ENCODE measurements at places on chromosomes 4 and X. TPM values are rescaled to one million over a fixed set of nuclear protein-coding genes. Genes with fewer than 3 reads are reported as not detected.

DNA sequence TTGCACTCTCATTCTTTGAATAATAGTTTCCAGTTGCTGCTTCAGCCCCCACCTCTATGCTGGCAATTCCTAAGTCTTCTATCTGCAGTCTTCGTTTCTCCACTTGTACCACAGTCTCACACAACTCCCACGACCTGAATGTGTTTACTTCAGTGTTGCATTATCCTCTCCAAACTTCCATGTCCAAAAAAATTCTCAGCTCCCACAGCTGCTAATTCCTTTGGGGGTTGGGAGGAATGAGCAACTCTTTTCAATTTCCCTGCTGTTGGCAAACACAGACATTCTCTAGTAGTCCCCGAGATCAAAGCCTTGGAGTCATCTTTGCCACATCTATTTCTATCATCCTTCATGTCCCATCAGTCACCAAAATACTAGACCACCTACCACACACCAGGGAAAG lies 14.4 kb upstream of the CDS1 start:
- no peaks in the 10 kb centered on the region for H3K4me1 ChIP-seq
- no peak overlapping the region for H3K27ac ChIP-seq
- no peak for DNase-seq

DNA sequence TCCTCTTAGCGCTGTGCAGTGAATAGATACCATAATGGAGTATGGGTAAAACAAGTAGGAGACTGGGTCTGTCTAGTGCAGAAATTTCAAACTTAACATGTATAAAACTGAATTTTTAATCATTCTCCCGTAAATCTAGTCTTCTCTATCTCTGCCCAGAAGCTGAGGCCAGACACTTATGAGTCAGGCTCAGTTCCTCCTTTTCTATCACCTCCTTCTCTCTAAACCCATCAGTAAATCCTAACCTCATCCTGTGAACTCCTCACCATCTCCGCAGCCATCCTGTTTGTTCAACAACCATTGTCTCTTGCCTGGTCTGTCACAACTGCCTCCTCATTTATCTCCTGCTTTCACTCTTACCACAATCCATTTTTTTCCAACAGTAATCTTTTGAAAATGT lies 19.8 kb upstream of the SGMS2 start:
- H3K27ac ChIP-seq: no peak overlapping the region
- no peaks in the 10 kb centered on the region for H3K27me3 ChIP-seq
- no peak overlapping the region for H3K4me3 ChIP-seq
- DNase-seq: no peak

GRCh38 chr4:30904215-30904555 lies 184.0 kb downstream of the PCDH7 start:
- DNase-seq: no peak
- no peak overlapping the region for H3K27ac ChIP-seq
- H3K4me3 ChIP-seq: no peak overlapping the region
- no peaks in the 10 kb centered on the region for H3K4me1 ChIP-seq

- no peak for DNase-seq
- H3K27ac ChIP-seq: no peak overlapping the region
- no peaks in the 10 kb centered on the region for H3K36me3 ChIP-seq
- no peak overlapping the region for H3K4me3 ChIP-seq
Measured at GRCh38 chr4:5204781-5205180, 153.5 kb downstream of the STK32B start.

GRCh38 chrX:122504026-122504425 lies 680.1 kb upstream of the GRIA3 start:
- DNase-seq: no peak
- no peaks in the 10 kb centered on the region for H3K4me1 ChIP-seq
- no peak overlapping the region for H3K4me3 ChIP-seq
- no peaks in the 10 kb centered on the region for H3K36me3 ChIP-seq
- H3K27ac ChIP-seq: no peak overlapping the region
- H3K27me3 ChIP-seq: no peaks in the 10 kb centered on the region

GRCh38 chrX:119481323-119481801 lies 13.1 kb downstream of the SLC25A5 start:
- H3K27ac ChIP-seq: no peak overlapping the region
- H3K4me1 ChIP-seq: no peaks in the 10 kb centered on the region
- no peaks in the 10 kb centered on the region for H3K36me3 ChIP-seq
- no peak for DNase-seq
- H3K27me3 ChIP-seq: no peaks in the 10 kb centered on the region

GRCh38 chr4:9937078-9937477 lies 84.2 kb downstream of the SLC2A9 start:
- DNase-seq: no peak
- no peak overlapping the region for H3K27ac ChIP-seq
- no peaks in the 10 kb centered on the region for H3K36me3 ChIP-seq
- H3K4me1 ChIP-seq: no peaks in the 10 kb centered on the region
- no peak overlapping the region for H3K4me3 ChIP-seq

GRCh38 chrX:13283950-13284546 lies 35.8 kb downstream of the ATXN3L start:
- H3K36me3 ChIP-seq: no peaks in the 10 kb centered on the region
- no peak for DNase-seq
- H3K27me3 ChIP-seq: no peaks in the 10 kb centered on the region

DNA sequence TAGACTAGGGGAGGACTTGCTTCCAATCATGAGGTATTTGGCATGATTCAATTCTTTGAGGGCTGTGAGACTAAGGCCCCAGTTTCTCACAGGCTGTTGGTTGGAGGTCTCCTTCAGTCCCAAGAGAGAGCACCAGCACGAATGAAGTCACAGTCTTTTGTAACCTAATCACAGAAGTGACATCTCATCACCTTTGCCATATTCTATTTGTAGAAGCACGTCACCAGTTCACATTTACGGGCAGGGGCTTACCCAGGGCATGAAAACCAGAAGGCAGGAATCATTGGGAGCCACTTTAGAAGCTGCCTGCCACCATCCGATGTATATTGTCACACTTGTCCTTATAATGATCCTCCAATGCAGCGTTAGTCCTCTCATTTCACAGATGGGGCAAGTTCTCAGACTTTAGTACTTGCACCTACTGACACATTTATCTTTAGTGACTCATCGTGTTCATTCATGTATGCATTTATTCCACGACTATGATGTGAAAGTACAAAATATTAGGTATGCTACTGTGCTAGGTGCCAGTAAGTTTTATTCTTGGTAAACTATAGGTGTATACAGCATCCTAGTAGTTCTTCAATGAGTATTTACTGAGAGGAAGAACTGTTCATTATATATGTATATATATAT lies 163.8 kb upstream of the PGRMC2 start:
- DNase-seq: no peak
- no peak overlapping the region for H3K27ac ChIP-seq
- no peaks in the 10 kb centered on the region for H3K36me3 ChIP-seq

DNA sequence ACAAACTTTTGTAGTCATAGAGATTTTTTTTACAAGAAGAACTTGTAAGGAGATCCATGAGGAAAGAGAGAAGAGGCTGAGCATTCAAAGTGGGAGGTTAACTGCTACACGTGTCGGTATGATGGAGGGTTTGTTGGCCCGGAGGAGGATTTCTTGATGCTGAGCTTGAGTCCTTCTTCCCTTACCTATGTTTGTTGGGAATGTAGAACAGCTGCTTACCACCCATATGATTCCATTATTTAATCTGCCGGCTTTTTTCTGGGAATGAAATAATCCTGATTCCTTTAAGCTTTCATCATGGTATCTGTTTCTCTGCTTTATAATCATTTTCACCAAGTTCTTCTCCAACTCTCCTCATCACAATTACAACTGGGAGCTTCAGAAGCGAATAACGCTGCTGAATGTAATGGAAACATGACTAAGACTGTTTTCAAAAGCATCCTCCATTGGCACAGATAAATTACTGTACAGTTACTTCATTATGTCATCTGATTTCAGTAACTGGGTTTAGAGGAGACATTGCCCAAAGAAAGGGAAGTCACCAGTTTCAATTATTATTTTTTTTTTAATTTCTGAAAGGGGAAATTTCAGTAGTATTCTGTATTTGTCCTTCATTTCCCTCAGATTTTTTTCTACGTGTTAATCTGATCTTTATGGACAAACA lies 420.6 kb downstream of the SPRY1 start:
- H3K27ac ChIP-seq: no peak overlapping the region
- H3K27me3 ChIP-seq: no peaks in the 10 kb centered on the region
- no peaks in the 10 kb centered on the region for H3K36me3 ChIP-seq
- no peak overlapping the region for H3K4me3 ChIP-seq

GRCh38 chrX:39629001-39629400 lies 468.8 kb downstream of the BCOR start:
- no peak overlapping the region for H3K4me3 ChIP-seq
- no peaks in the 10 kb centered on the region for H3K4me1 ChIP-seq
- H3K36me3 ChIP-seq: no peaks in the 10 kb centered on the region
- DNase-seq: no peak
- H3K27me3 ChIP-seq: no peaks in the 10 kb centered on the region

- no peaks in the 10 kb centered on the region for H3K4me1 ChIP-seq
- H3K36me3 ChIP-seq: peaks cover 5% of the 10 kb centered on the region
- DNase-seq: no peak
- no peak overlapping the region for H3K4me3 ChIP-seq
- H3K27ac ChIP-seq: no peak overlapping the region
Measured at GRCh38 chr4:67651536-67651935, 49.4 kb downstream of the UBA6 start.

- H3K4me3 ChIP-seq: no peak overlapping the region
- no peak overlapping the region for H3K27ac ChIP-seq
- DNase-seq: no peak
- H3K4me1 ChIP-seq: no peaks in the 10 kb centered on the region
- H3K36me3 ChIP-seq: no peaks in the 10 kb centered on the region
Measured at GRCh38 chrX:15948318-15948660, 93.7 kb upstream of the AP1S2 start.

GRCh38 chrX:86263526-86263925 lies 115.3 kb downstream of the DACH2 start:
- H3K27ac ChIP-seq: no peak overlapping the region
- H3K4me1 ChIP-seq: no peaks in the 10 kb centered on the region
- DNase-seq: no peak
- no peaks in the 10 kb centered on the region for H3K36me3 ChIP-seq

- no peak for DNase-seq
- no peak overlapping the region for H3K4me3 ChIP-seq
- H3K36me3 ChIP-seq: no peaks in the 10 kb centered on the region
- H3K4me1 ChIP-seq: no peaks in the 10 kb centered on the region
Measured at GRCh38 chr4:55781812-55782211, 37.8 kb upstream of the EXOC1L start.

GRCh38 chrX:41153957-41154356 lies 68.7 kb downstream of the USP9X start:
- no peak overlapping the region for H3K4me3 ChIP-seq
- no peaks in the 10 kb centered on the region for H3K27me3 ChIP-seq
- no peak for DNase-seq
- H3K36me3 ChIP-seq: peaks cover 3% of the 10 kb centered on the region

GRCh38 chrX:113512700-113513395 lies 672.2 kb upstream of the AMOT start:
- H3K4me3 ChIP-seq: no peak overlapping the region
- no peak overlapping the region for H3K27ac ChIP-seq
- no peaks in the 10 kb centered on the region for H3K4me1 ChIP-seq
- no peaks in the 10 kb centered on the region for H3K36me3 ChIP-seq

GRCh38 chr4:8459867-8460445 lies 19.4 kb downstream of the TRMT44 start:
- H3K27ac ChIP-seq: no peak overlapping the region
- no peak overlapping the region for H3K4me3 ChIP-seq
- no peaks in the 10 kb centered on the region for H3K4me1 ChIP-seq
- H3K36me3 ChIP-seq: no peaks in the 10 kb centered on the region
- no peak for DNase-seq
- no peaks in the 10 kb centered on the region for H3K27me3 ChIP-seq

Gene ADH1B
- total RNA-seq: 753 TPM

Gene RTL5
- 13.9 TPM for total RNA-seq

Gene SSX4
- not detected for total RNA-seq

Gene EOLA2
- total RNA-seq: 32.3 TPM

Gene PARM1
- 202 TPM for total RNA-seq

Gene PHF8
- total RNA-seq: 34.2 TPM

Gene F8A3
- total RNA-seq: 4.1 TPM

Gene LANCL3
- 2.2 TPM for total RNA-seq

Measured in aorta (tissue), 5 donors.